ENCODE measurements at places on chromosomes 7 and 10. TPM values are rescaled to one million over a fixed set of nuclear protein-coding genes. Genes with fewer than 3 reads are reported as not detected.

The SYCE1 gene
- total RNA-seq: not detected

The AS3MT gene
- total RNA-seq: 40.3 TPM

The VIPR2 gene
- total RNA-seq: 3.1 TPM

The SLC26A4 gene
- not detected for total RNA-seq

The GPR22 gene
- total RNA-seq: not detected

The CUBN gene
- total RNA-seq: 1.5 TPM

The HYAL4 gene
- total RNA-seq: not detected

The PNLIPRP1 gene
- not detected for total RNA-seq

The NUTM2A gene
- total RNA-seq: 0.69 TPM

The NUP205 gene
- 183 TPM for total RNA-seq

The NEBL gene
- total RNA-seq: 52.8 TPM

The RTKN2 gene
- 65.9 TPM for total RNA-seq

The CXCL12 gene
- total RNA-seq: 0.09 TPM

The KLF14 gene
- not detected for total RNA-seq

The TMEM106B gene
- total RNA-seq: 57.4 TPM

The CPED1 gene
- total RNA-seq: not detected

The TMEM236 gene
- 0.06 TPM for total RNA-seq

The PTPRE gene
- 0.93 TPM for total RNA-seq

The FAM25G gene
- not detected for total RNA-seq

The KIAA1217 gene
- 14.6 TPM for total RNA-seq

The PGAM2 gene
- total RNA-seq: 11.3 TPM

The KCND2 gene
- total RNA-seq: 2.9 TPM
